Ascending aorta (tissue), 2 donors: ENCODE measurements at places on chromosomes 7 and 10. TPM values are rescaled to one million over a fixed set of nuclear protein-coding genes. Genes with fewer than 3 reads are reported as not detected.

DNA sequence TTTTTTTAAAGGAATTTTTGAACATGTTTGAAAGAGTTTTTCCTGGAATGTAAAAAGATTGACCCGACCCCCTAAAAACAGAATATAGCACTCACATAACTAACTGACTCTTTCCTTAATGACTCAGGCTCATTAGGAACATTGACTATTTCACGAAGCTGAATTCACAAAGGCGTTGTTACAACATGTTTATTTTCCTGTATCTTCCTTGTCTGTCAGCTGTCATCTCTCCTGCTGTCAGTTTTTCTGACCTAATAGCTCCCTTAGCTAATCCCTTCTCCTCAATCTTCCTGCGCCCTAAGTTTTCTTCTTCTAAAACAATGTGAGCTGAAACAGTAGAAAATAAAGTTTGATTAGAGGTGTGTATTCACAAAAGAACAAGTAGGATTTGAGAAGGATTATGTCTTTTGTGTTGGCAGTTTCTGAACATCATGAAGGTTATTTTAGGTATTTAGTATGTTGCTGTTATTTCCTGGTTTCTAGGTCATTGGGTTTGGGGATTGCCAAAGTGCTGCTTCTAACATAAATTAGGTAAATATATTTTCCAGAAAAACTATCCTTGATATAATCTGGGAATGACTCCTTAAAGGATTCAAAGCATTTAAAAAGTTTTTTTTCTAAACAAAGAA lies 4.6 kb upstream of the MDFIC start:
- H3K36me3 ChIP-seq, result no peaks in the 10 kb centered on the region
- no peak overlapping the region for H3K27ac ChIP-seq
- no peaks in the 10 kb centered on the region for H3K27me3 ChIP-seq
- no peak overlapping the region for H3K4me3 ChIP-seq
- H3K4me1 ChIP-seq, result no peaks in the 10 kb centered on the region

GRCh38 chr10:15321431-15322341 lies 49.4 kb downstream of the FAM171A1 start:
- peak overlapping the region; percentile 23 for H3K4me3 ChIP-seq
- H3K27ac ChIP-seq, result peak overlapping the region; percentile 1
- no peaks in the 10 kb centered on the region for H3K27me3 ChIP-seq
- H3K4me1 ChIP-seq, result peaks cover 13% of the 10 kb centered on the region
- no peaks in the 10 kb centered on the region for H3K36me3 ChIP-seq
- DNase-seq, result no peak

ZNF107 gene
- total RNA-seq, result 0.85 TPM

PLCE1 gene
- 3.8 TPM for total RNA-seq

GRCh38 chr7:72413886-72414285 lies 1.7 kb upstream of the CALN1 start:
- no peaks in the 10 kb centered on the region for H3K4me1 ChIP-seq
- no peak for DNase-seq
- H3K4me3 ChIP-seq, result no peak overlapping the region

- H3K27ac ChIP-seq, result no peak overlapping the region
- no peak for DNase-seq
- no peaks in the 10 kb centered on the region for H3K4me1 ChIP-seq
- H3K4me3 ChIP-seq, result no peak overlapping the region
Measured at GRCh38 chr7:149353739-149354504, 91.9 kb downstream of the ZNF783 start.

DNA sequence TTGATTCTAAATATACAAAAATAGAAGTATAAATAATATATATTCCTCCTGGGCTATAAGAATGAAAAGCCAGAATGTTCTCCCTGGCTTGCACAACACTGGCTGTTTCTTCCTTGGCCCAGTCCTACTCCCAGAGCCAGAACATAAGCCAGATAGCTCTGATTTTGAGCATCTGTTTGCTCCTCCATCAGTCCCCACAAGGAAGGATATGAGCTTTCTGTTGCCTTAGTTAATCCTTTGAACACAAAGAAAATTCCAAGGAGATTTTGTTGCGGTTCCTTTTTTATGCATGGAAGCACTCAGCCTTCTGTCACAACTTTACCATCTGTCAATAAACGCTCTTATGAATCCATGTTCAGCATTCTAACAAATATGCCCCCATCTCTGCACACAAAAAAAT lies 361.8 kb downstream of the IPMK start:
- no peak overlapping the region for H3K4me3 ChIP-seq
- no peaks in the 10 kb centered on the region for H3K36me3 ChIP-seq
- no peak overlapping the region for H3K27ac ChIP-seq

- no peak overlapping the region for H3K4me3 ChIP-seq
- H3K27ac ChIP-seq, result no peak overlapping the region
Measured at GRCh38 chr10:11601670-11602069, 9.8 kb downstream of the USP6NL start.

ADAM22 gene
- total RNA-seq, result 0.85 TPM

- H3K27ac ChIP-seq, result no peak overlapping the region
- peaks cover 21% of the 10 kb centered on the region for H3K4me1 ChIP-seq
- no peaks in the 10 kb centered on the region for H3K36me3 ChIP-seq
- peaks cover 8% of the 10 kb centered on the region for H3K27me3 ChIP-seq
- no peak for DNase-seq
Measured at GRCh38 chr10:62813981-62814380, 2.2 kb downstream of the EGR2 start.

YKT6 gene
- total RNA-seq, result 40.1 TPM

GRCh38 chr10:12177642-12178041 lies 18.0 kb downstream of the NUDT5 start:
- no peak overlapping the region for H3K27ac ChIP-seq
- H3K4me3 ChIP-seq, result no peak overlapping the region
- H3K27me3 ChIP-seq, result no peaks in the 10 kb centered on the region
- no peak for DNase-seq
- peaks cover 84% of the 10 kb centered on the region for H3K36me3 ChIP-seq

SLC29A4 gene
- total RNA-seq, result 3.2 TPM

HOXA11 gene
- total RNA-seq, result not detected

DNA sequence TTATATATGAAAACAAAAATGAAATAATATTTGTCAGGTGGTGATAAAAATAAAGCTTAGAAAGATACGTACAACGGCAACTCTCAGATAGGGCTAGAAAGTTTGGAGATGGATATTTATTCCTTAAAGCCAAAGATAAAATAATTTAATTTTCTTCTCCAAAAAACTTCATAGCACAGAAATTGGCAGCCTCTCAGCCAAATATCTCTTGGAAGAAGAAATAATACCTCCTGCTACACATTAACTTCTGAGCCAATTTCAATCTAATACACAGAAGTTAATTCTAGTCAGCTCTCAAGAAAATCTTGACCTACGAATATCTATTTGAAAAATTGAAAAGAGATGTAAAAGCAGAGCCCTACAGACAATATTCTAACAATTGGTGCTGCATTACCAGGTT lies 122.4 kb downstream of the TES start:
- H3K36me3 ChIP-seq, result no peaks in the 10 kb centered on the region
- no peak for DNase-seq
- H3K4me3 ChIP-seq, result no peak overlapping the region
- H3K27me3 ChIP-seq, result no peaks in the 10 kb centered on the region
- peaks cover 27% of the 10 kb centered on the region for H3K4me1 ChIP-seq
- no peak overlapping the region for H3K27ac ChIP-seq

DNA sequence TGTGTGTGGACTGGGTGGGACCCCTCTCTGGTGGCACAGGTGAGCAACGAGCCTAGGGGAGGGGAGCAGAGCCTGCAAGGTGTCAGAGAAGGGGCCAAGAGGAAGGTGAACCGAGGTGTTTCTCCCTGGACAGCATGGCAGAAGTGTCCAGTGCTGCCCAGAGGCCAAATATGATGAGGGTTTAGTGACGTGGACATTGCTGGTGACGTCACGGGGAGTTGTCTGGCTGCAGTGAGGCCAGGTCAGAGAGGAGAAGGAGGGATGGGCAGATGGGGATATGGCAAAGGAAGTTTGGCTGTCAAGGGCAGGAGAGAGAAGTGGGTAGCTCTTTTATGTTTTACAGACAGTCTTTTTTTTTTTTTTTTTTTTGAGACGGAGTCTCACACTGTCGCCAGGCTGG lies 2.6 kb upstream of the ZNF853 start:
- DNase-seq, result no peak
- H3K4me1 ChIP-seq, result peaks cover 12% of the 10 kb centered on the region
- no peak overlapping the region for H3K4me3 ChIP-seq
- no peak overlapping the region for H3K27ac ChIP-seq
- H3K27me3 ChIP-seq, result no peaks in the 10 kb centered on the region

- H3K27me3 ChIP-seq, result no peaks in the 10 kb centered on the region
- H3K4me3 ChIP-seq, result no peak overlapping the region
- no peaks in the 10 kb centered on the region for H3K4me1 ChIP-seq
- DNase-seq, result no peak
- no peaks in the 10 kb centered on the region for H3K36me3 ChIP-seq
Measured at GRCh38 chr7:148575640-148576411, 14.7 kb upstream of the C7orf33 start.

DNA sequence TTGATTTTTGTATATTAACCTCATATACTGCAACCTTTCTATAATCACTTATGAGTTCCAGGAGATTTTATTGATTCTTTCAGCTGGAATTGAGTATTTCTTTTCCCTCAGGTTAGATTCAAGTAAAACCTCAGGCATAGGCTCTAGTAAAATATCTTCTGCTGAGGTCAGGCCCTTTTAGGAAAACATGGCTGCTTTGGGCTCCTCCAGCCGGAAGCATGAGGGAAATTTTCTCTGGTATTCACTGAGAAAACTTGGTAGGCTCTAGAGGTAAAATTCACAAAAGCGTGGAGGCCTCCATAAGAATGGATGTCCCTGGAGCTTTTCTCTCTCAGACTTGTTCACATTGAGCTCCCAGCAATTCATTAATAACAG lies 56.7 kb downstream of the AKR1E2 start:
- no peaks in the 10 kb centered on the region for H3K27me3 ChIP-seq
- H3K4me3 ChIP-seq, result no peak overlapping the region
- no peaks in the 10 kb centered on the region for H3K36me3 ChIP-seq

GRCh38 chr10:43906490-43906889 lies 257.8 kb upstream of the ZNF32 start:
- H3K36me3 ChIP-seq, result no peaks in the 10 kb centered on the region
- H3K4me3 ChIP-seq, result no peak overlapping the region
- no peak for DNase-seq
- no peaks in the 10 kb centered on the region for H3K27me3 ChIP-seq
- peak overlapping the region; percentile 65 for H3K27ac ChIP-seq

DNA sequence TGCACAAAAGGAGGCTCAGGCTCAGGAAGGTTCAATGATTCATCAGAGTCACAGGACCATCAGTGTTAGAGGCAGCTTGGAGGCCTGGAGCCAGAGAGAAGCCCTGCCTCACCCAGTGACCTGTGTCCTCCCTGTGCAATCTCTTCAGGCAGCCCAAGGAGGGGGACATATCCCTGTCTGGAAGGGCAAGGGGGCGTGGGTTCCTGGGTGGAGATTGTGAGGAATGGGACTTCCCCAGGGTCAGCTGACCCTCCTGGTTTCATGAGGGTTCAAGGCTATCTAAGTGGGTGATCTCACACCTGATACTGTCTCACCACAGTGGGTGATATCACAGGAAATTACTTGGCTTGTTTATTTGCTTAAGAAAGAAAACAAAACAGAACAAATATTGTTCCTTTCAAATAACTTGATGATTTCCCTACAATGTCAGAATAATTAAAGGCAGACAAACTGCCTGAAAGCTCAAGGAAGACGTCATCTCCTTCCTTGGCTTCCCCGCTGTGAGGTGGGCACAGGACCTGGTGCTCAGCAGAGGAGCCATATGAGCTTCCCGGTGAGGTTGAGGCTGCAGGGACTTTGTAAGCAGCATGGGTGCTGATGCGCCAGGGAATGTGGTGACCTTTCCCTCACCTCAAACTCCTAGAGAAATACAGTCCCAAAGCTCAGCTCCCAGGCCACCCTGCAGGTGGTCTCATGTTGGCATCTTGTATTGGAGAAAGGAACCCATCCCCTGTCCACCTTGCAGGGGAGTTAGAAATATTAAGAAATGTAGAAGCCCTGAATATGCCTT lies 763.2 kb downstream of the GRID1 start:
- no peaks in the 10 kb centered on the region for H3K4me1 ChIP-seq
- no peak for DNase-seq
- H3K27ac ChIP-seq, result no peak overlapping the region
- H3K36me3 ChIP-seq, result no peaks in the 10 kb centered on the region
- no peak overlapping the region for H3K4me3 ChIP-seq

DNA sequence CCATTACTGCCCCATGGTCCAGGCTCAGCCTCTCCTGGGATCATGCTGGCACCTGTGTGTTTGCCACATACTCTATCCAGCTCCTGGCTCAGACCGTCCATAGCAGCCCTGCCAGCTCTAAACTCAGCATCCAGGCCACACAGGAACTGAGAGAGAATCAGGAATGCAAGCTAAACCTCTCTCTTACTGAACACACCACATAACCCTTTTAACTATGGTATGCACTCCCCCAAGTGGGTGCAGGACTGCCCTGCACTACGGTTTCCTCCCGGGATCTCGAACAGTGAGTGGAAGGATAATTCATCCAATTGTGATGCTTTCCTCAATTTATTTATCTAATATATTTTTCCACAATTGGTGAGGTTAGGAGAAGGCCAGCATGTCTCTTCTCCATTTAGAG lies 17.1 kb upstream of the ZNF800 start:
- H3K27me3 ChIP-seq, result no peaks in the 10 kb centered on the region
- H3K4me1 ChIP-seq, result no peaks in the 10 kb centered on the region
- DNase-seq, result no peak

DNA sequence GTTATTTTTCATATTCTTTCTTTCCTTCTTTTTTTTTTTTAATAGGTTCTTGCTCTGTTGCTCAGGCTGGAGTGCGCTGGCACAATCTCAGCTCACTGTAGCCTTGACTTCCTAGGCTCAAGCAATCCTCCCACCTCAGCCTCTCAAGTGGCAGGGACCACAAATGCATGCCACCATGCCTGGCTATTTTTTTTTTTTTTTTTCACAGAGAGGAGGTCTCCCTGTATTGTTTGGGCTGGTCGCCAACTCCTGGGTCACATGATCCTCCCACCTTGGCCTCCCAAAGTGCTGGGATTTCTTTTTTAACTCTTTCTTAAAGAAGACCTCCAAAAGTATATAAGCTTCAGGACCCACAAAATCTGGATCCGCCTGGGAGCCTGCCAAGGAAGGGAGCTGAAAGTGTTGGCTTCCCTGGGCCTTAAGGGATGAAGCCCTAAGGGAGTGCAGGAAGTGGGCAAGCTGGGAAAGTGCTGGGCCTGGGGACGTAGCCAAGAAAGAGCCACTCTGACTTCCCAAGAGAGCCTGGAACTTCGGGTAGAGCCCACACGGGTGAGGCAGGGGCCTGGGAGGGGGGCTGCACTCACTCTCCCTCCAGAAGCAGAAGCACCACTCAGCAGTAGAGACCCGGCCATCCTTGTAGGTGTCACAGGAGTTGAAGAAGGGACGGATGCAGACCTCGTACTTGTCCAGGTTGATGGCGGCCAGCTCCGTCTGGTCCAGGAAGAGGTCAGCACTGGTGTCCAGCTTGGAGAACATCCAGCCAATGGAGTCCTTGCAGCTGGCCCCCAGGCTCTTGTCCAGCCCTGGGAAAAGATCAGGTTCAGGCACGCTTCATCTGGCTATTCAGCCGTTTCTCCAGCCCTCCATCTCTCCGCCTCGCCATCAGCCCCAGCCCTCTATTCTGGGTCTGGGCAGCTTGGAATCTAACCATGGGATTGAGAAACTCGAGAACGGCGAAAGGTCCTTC lies 21.8 kb downstream of the SPOCK2 start:
- no peak for DNase-seq
- H3K4me1 ChIP-seq, result no peaks in the 10 kb centered on the region
- no peaks in the 10 kb centered on the region for H3K36me3 ChIP-seq
- no peak overlapping the region for H3K27ac ChIP-seq
